ENCODE measurements at places on chromosomes 3 and 15.
A peak's percentile ranks its signal among the peaks of the same experiment; 100 is the strongest.

GRCh38 chr15:74735305-74735704, 10.0 kb upstream of the CYP1A1 start:
- DNase-seq = no peak

GRCh38 chr3:139533781-139534454, 5.6 kb downstream of the RBP1 start:
- no peak for DNase-seq

- no peak for DNase-seq
Observed at GRCh38 chr3:129276385-129276784, 2.3 kb upstream of the HMCES start.

DNA sequence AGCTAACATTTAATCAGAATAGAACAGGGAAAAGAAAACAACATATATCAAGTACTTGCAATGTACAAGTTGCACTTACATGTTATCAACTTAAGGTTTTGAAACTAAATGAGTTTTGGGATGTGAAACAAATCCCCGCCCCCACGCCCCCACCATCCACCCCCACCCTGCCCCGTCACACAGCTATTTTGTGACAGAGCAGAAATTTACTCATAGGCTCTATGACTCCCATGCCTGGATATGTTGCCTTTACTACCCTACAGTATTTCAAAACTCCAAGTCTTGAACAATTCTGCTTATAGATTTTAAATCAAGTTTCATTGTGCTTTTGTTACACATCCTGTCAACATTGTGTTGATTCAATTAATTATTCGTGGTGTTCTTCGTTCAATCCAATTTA, 18.1 kb upstream of the IL1RAP start:
- no peak for DNase-seq

GRCh38 chr3:127064391-127065137, 81.6 kb downstream of the PLXNA1 start:
- DNase-seq = no peak

DNA sequence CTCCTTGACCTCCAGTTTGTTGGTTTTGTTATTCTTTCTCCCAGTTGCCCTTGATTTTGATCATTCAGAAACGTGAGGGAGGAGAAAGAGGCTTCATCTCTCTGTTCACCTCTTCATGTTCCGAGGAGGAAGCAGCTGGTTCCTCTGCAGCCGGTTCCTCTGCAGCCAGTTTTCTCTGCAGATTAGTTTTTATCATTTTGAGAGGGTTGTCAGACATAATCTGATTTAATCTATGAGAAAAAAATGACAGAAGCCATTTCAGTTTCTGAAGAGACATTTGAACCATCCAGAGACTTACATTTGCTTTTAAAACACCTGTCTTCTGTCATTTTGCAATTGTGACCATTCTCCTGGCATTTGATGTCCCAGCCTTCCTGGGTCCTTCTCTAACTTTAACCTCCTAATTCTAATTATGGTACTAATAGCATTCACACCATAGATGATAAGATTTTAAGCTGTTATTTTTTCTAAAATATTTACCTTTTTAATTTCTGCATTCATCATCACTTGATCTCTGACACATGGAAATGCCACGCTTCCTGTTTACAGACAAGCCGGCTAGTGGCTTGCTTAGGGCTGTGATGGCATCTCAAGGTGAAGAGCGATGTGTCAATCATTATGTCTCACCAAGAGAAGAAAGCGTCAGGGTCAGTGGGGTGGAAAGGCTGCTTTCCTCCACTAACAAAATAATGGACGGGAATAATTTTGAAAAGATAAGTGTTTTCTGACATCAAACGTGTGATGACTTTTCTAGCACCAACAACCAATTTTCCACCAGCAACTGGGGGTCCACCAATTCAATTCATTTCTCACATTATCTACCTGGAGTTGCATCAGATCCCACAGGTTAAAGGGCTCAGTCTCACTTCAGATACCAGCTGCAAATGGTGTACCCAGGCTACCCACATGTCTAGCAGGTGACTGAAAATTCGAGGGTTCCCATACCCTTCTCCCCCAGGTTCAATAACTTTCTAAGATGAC, 76.4 kb downstream of the CHRNA7 start:
- DNase-seq = no peak

DNA sequence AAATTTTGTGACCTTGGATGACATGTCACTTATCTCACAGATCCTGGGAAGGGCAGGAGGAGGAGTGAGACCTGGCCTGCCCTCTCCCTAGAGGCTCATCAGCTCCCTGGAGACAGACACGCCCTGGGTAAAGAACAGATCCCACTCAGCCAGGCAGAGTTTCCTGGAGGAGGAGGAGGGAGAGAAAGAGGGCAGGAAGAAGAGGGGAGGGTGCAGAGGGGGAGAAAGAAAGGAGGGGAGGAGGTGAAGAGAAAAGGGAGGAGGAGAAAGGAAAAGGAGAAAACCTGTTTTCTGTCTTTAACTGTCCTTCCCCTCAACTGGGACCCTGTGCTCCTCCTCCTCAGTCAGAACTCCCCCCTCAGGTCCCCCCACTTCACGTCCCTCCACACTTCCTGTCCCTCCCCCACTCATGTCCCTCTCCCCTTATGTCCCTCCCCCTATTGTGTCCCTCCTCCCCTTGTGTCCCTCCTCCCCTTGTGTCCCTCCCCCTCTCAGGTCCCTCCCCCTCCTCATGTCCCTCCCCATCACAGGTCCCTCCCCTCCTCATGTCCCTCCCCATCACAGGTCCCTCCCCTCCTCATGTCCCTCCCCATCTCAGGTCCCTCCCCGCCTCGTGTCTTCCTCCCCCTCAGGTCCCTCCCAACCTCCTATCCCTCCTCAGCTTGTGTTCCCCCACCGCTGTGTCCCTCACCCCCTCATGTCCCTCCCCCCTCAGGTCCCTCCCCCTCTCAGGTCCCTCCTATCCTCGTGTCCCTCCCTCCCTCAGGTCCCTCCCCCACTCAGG, 52.3 kb upstream of the CGNL1 start:
- no peak for DNase-seq

DNA sequence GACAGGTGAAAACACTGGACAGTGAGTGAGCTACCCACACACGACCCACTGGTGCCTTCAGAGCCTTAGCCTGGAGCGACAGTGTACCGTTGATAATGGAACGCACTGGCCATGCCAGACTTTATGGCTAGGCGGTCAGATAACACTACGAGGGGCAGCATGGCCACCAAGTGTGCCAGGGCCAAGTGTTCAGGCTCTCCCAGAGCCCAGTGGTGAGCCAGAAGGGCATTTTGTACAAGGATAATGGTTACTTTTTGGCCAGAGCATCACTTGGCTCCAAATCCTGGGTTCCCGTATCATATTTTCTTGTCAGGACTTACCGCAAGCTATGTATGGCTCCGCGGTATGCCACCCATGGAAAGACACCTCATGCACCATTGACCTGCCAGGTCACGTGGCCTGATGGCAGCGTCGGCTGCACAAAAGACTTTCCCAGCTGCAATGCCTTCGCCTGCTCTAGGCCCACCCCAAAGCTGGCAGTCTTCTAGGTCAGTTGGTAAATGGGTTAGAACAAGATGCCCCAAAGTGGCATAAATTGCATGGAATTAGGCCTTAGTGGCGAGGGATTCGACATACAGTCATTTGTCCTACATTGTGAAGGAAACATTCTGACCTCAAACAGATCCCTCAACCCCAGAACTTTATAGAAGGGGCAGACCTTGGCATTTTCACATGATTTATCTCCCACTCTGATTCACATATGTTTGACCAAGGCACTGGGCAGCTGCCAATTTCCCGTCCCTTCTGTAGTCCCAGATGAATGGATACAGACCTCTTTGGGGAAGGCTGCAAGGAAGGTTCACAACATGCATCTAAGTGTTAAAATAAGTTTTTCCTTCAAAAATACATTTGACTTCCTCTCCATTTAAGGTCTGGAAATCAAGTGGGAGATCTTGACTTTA, 12.2 kb upstream of the SLC28A1 start:
- DNase-seq = no peak

DNA sequence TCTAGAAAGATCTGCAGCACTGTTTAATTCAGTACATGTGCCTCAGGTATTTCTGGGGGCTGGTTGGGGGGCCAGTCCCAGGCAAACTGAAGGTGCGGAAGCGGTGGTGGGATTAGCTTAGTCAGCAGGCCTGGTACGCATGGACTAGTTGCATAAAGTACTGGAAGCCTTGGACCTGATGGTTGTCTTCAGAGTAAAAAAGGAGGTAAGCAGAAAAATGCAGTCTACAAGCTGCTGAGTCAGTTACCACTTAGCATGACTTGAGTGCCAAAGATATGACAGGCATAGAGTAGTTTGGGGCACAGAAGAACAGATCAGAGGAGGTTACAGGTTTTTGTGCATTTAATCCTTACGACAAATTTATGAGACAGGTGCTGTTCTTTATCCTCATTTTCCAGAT, 19.9 kb upstream of the GOLGA8J start:
- DNase-seq = no peak

- no peak for DNase-seq
Observed at GRCh38 chr3:182978387-182978786, 2.0 kb downstream of the DCUN1D1 start.

GRCh38 chr3:129278966-129279906, 566 bp downstream of the HMCES start:
- peak; percentile 66 for DNase-seq

DNA sequence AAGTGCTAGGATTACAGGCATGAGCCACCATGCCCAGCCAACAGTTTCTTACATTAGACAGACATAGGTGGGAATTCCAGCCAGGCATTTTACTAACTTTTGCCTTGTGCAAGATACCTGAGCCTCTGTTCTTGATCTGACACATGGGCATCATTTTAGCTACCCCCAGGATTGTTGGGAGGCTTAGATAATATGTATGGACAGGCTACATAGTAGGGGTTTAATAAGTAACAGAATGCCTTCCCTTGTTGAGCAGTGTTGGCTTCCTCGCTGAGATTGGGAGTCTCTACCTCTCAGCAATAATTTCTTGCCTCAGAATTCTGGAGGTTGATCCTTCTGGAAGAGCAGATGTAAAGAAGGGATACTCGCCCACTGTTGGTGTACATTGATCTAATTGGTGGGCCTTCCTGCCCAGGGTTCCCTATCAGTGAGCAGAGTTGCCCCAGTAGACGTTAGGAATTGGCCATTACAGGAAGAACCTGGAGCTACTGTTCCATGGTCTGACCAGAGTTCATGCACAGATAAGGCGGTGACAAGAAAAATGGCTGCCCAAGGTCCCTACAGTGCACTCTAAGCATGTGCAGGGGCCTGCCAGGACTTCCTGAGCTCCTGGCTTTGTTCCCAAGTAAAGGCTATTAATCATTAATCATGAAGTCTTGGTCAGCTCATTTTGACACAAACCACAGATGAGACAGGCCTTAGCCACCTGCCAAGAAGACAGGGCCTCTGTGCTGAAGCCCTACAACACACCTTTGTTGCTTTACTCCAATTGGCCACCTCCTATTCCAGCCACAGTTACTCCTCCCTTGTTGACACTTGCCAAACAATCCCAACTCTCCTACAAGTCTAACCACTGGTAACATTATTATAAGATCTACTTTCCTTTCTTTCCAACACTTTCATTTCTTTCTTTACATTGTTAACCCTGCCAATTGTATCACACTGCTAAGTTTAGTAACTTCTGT, 5.0 kb upstream of the IL17RE start:
- DNase-seq = no peak

Data from ecto neural progenitor cell (in vitro differentiated cells).